Body of pancreas (tissue), 4 donors: ENCODE measurements at places on chromosomes 7 and 10. TPM values are rescaled to one million over a fixed set of nuclear protein-coding genes. Genes with fewer than 3 reads are reported as not detected.
A peak's percentile ranks its signal among the peaks of the same experiment; 100 is the strongest.

Gene HOXA11
- total RNA-seq, result not detected

DNA sequence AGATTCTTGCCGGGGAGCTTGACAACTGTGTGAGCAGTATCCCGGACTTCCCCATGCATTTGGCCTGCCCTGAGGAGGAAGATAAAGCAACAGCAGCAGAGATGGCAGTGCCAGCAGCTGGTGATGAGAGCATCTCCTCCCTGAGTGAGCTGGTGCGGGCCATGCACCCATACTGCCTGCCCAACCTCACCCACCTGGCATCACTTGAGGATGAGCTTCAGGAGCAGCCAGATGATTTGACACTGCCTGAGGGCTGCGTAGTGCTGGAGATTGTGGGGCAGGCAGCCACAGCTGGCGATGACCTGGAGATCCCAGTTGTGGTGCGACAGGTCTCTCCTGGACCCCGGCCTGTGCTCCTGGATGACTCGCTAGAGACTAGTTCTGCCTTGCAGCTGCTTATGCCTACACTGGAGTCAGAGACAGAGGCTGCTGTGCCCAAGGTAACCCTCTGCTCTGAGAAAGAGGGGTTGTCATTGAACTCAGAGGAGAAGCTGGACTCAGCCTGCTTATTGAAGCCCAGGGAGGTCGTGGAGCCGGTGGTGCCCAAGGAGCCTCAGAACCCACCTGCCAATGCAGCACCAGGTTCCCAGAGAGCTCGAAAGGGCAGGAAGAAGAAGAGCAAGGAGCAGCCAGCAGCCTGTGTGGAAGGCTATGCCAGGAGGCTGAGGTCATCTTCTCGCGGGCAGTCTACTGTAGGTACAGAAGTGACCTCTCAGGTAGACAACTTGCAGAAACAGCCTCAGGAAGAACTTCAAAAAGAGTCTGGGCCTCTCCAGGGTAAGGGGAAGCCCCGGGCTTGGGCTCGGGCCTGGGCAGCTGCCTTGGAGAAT, 6.7 kb downstream of the PPRC1 start:
- DNase-seq, result no peak

- peak; percentile 44 for DNase-seq
Measured at GRCh38 chr7:73715648-73716317, 3.7 kb downstream of the STX1A start.

DNA sequence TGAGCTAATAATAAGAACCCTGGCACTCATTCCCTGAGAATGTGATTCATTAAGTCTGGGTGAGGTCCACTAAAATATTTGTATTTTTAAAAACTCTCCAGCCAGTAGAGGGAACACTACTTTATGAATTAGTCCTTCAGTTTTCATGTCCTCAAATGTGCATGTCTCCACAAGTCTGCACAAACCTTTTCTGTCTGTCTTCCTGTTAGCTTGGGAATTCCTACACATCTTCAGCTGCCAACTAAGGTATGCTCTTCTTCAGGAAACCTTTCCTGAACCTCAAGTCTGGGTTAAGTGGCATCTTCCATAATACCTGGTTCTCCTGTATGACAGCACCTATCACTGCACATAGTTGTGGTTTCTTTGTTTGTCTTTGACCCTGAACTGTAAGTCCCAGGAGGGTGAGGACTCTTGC, 119.6 kb upstream of the MKX start:
- DNase-seq, result no peak

DNA sequence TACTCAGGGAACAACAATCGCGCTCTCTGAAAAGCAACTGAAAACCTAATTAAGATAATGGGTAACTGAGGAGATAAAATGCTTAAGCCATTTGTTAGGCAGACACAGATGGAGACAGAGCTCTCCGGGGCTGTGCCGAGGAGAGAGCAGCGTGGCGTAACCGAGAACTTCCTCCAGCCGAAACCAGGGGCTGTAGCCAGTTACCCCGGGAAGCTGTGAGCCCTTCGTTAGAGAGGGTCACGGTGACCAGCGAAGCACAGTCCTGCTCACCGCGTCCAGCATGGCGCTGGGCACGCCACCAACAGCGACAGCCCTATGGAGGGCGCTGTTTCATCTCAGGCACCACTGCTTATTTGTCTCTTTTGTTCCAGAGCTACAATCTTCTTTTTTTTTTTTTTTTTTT, 16.1 kb downstream of the PAPOLB start:
- DNase-seq, result no peak

DNA sequence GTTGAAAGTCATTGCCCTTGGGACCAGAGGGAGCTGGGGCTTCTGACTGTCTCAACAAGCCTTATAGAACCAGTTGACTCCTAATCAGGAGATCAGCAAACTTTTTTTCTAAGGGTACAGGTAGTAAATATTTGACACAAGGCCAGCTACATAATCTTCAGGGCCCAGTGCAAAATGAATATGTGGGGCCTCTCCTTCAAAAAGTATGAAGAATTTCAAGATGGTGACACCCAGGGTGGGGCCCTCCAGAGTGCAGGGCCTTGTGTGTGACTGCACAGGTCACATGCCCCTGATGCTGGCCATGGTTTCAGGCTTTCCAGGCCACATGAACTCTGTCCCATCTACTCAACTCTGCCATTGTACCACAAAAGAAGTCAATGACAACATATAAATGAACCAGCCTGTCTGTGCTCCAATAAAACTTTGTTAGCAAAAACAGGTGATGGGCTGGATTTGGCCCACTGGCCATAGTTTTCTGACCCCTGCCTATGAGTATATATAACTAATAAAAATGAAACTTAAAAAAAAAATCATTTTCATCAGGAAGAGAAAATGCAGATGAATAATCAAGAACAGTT, 6.1 kb downstream of the MMRN2 start:
- DNase-seq, result no peak

Gene DPYSL4
- total RNA-seq, result not detected

- peak; percentile 83 for DNase-seq
Measured at GRCh38 chr7:50793120-50793946, 10.6 kb upstream of the GRB10 start.

- no peak for DNase-seq
Measured at GRCh38 chr7:113389112-113389646, 270.8 kb upstream of the SMIM30 start.

- no peak for DNase-seq
Measured at GRCh38 chr10:61503051-61503450, 49.9 kb upstream of the TMEM26 start.
